Choroid plexus epithelial cell (primary cell): ENCODE measurements at places on chromosomes 2 and 18.
A peak's percentile ranks its signal among the peaks of the same experiment; 100 is the strongest.

GRCh38 chr2:122748552-122749011 is 993.1 kb downstream of the TSN start:
- DNase-seq = peak; percentile 60

- DNase-seq = no peak
Observed at GRCh38 chr2:213252206-213252605, 32.1 kb upstream of the SPAG16 start.

DNA sequence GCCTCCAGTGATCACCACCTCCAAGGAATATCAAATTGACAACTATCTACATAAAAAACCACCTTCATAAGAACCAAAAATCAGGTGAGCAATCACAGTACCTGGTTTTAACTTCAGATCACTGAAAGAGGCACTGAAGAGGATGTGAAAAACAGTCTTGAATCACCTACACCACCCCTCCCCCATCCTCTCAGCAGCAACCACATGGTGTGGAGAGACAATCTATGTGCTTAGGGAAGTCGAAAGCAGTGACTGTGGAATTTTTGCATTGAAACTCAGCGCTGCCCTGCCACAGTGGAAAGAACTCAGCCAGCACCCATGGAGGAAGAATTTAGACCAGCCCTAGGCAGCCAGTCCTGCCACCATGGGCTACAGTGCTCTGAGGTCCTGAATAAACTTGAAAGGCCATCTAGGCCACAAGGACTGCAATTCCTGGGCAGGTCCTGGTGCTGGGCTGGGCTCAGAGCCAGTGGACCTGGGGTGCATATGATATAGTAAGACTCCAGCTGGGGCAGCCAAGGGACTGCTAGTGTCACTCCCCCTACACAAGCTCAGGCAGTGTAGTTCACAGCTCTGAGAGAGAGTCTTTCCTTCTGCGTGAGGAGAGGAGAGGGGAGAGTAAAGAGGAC is 75.6 kb downstream of the ATL2 start:
- peak; percentile 17 for DNase-seq

GRCh38 chr18:27847412-27847811 is 329.5 kb downstream of the CDH2 start:
- no peak for DNase-seq

DNA sequence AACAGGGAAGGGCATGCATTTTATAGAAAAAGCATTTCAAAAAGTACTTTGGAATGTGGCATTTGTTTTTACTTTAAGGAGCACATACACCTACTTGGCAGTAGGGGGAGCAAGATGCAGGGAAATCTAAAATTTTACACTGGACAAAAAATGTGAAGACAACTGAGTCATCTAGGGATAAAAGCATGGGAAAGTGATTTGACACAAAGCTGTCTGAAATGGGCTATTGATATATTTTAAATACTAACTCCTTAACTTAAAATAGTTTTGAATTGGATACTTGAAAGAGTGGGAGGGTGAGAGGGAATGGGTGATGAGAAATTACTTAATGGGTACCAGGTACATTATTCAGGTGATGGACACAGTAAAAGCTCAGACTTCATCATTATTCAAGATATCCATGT is 15.8 kb downstream of the TMEM200C start:
- peak; percentile 65 for DNase-seq

- DNase-seq = no peak
Observed at GRCh38 chr2:172088245-172089004, 3.1 kb downstream of the DLX1 start.

GRCh38 chr2:101199251-101199791 is 48.1 kb upstream of the TBC1D8 start:
- DNase-seq = peak; percentile 41

DNA sequence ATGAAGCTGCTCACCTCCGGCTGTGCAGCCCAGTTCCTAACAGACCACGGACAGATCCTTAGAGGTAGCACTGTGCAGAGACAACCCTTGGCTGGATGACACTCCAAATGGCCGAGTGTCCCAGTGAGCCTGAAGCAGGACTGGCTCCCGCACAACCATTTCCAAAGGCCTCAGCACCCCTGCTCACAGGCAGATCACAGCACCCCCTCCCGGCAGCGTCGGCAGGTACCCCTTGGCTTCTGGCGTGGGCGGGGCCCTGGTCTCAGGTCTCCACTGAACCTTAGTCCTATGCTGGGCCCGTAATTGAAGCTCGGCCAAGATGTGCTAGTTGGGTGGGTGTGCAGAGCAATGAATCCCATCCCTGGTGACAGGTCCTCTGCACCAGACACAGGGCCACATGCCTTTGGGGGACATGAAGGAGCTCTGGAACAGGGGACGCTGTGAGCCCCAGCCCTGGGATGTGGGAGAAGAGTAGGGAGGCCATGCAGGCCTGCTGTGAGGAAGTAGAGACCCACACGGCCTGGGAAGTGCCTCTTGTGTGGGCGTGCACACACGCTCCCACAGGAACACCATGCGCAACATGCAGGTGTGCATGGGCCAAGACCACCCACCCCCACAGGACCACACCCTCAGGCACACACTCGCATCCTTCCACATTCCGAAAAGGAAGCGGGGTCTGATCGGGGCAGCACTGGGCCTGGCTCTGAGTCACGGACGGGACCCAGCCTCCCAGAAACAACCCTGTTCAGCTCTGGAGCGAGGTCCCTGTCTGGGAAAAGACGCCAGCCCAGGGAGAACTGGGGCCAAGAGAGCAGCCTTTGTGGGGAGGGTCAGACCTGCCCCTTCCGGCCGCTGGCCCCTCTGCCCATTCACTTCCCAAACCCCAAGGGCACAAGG is 2.8 kb downstream of the DUSP2 start:
- DNase-seq = no peak

DNA sequence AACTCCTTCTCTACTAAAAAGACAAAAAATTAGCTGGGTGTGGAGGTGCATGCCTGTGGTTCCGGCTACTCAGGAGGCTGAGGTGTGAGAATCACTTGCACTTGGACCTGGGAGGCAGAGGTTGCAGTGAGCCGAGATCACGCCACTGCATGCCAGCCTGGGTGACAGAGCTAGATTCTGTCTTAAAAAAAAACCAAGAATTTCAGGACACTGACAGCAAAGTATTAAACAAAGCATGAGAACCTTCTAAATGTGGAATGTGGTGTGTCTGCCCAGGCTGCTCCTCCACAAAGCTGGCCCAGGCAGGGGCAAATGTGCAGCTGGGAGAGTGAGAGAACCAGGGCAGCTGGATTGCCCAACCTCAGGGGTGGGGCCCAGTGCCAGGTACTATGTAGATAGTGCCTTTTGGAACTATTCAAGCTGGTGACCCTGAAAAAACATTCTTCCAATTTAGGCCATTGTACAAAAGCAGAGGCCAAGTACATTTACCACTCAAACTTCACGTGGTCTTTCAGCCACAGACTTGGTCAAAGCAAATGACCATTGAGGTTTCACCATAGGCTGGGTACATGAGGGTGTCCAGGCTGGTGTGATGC is 6.7 kb upstream of the UGT1A5 start:
- DNase-seq = peak; percentile 12

DNA sequence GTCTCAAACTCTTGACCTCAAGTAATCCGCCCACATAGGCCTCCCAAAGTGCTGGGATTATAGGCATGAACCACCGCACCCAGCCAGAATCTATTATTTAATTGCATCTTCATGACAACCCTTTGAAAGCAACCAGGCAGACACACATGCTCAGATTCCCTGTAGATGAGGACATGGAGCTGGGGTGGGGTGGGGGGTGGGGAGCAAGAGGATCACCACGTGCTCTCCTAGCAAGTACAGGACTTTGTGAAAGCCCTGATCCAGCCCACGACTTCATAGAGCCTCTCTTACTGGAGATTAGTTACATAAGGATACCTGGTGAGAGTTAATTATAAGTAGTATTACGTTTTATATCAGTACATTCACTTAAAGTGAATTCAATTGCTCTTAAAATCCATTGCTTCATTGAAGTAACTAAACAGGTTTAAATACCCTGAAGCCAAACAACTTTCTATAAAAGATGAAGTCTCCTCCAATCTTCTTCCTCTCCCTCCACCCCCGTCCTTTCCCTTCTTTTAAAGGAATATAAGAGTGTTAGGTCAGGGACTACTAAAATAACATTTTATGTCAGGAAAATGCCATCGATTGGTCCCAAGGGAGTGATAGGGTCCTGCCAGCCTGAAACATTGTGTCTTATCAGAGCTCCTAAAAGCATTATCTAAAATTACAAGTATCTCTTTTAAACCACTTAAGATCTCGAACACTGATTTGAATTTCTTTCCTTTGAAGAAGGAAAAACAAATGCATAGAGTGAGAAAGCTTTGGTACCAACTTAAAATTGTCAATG is 123.9 kb downstream of the EPHA4 start:
- no peak for DNase-seq

DNA sequence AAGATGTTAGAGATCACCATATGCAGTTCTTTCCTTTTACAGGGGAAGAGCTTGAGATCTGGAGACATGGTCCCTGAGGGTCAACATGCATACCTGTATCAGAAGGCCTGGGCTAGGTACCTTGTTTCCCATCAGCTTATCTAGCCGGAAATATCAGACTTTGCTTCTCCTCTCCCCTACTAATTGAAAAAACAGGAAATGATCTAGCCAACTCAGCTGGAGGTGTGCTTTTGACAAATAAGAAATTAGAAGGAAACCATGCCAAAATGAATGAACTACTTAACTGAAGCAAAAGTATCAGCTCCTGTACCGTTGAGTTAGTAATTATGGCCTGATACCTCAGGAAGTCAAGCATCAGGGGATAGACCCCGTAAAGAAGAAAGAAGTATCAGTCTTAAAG is 20.4 kb downstream of the PKP4 start:
- DNase-seq = no peak

DNA sequence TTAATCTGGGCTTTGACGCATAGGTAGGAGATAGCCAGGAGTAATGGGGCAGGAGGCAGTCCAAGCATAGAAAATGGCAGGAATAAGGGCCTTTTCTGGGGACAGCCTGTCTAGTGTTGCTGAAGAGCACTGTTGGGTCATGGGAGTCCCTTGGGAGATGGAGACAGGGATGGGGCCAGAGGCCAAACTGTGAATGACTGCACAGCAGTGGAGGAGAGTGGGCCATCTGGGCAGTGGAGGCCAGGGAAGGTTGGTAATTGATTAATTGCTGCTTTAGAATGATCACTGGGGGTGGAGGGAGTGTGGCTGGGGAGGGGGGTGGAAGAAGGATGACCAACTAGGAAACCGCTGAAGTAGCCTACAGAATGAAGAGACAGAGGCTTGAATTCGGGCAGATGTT is 28.6 kb upstream of the CREG2 start:
- DNase-seq = no peak

GRCh38 chr2:45892757-45893156 is 241.3 kb downstream of the PRKCE start:
- DNase-seq = peak; percentile 95

DNA sequence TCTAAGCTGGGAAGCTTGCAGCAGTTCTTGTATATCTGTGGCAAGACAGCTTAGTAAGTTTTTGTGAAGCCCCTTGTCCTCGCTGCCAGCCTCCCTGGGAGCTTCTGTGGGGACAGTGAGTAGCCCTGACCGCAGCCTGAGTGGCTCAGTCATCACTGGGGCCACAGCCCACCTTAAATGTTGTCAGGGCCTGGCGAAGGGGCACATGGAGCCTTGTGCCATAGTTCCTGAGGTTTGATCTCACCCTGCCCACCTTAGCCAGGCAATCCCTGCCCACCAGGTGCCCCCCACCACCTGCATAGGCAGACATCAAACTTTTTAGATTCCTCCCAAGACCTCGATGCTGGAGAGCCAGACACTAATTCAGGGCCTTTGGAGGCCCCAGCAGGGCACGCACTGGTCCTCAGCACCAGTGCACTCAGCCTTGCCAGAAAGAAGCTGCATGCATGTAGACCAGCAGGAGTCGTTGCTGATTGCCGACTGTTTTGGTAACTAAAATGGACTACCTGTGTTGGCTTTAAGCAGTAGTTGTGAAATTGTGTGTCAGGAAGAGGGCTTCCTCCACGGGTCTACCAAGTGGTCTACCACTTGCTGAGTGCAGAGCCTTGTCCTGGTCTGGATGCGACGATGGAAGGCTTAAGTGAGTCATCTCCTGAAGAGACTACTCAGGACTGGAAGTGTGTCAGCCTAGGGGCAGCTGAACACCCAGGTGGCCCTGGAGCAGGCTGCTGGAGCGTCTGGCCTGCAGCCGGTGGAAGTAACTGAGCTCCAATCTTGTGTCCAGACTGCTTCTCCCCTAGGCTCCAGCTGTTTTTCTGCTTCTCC is 233.1 kb downstream of the SEPTIN10 start:
- no peak for DNase-seq

DNA sequence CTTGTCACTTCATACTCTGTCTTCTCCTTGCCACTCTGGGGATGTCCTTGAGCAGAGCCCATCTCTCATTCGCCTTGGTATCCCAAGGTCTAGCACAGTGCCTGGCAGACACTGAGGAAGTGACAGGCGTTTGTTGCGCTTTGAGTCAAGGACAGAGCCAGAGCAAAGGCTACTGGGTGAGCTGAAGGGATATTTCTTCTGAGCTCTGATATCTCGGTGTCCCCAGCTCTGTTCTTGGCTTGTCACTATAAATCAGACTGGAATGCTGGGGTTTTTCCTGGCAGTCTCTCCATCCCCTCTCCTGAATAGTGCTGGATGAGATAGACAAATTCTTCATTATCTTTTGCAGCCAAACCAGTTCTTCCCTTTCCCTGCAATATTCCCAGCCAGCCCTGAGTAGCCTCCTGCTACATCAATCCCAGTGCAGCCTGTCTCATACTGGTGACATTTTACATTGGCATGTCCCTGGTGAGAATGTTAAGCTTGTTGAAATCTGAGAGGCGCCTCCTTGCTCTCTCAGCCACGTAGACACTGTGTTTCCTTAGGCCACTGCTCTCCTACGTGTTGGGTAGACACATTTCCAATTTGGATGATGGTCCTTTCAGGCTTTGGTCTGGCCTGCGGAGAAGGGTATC is 61.7 kb downstream of the CTIF start:
- no peak for DNase-seq

- DNase-seq = no peak
Observed at GRCh38 chr2:23721454-23721826, 205.5 kb downstream of the ATAD2B start.

DNA sequence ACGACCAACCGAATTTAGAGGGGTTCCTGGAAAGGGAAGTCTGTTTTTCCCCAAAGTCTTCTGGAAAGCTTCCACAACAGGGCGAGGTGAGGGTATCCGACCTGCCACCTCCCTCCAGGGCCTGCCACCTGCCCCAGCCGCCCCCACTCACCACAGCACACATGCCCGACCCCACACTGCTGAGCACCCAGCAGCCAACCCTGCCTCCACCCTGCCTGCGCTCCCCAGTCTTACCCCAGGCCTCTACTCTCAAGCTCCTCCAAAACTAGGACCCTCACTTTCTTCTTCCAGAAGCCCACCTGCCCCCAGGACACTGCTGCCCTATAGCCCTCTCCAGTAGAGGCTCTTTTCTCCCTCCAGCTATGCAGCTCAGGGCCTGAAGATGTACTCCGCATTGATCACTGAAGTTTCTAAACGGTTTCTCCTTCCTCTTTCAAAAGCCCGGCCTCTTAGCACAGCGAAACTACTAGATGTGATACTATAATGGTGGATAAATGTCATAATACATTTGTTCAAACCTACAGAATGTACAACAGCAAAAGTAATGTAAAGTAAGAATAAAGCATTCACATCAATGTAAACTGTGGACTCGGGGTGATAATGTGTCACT is 128.8 kb upstream of the SLC1A4 start:
- no peak for DNase-seq
